ENCODE measurements at places on chromosomes 7 and 10. TPM values are rescaled to one million over a fixed set of nuclear protein-coding genes. Genes with fewer than 3 reads are reported as not detected.

The MMP21 gene
- not detected for total RNA-seq

The GJD4 gene
- total RNA-seq: not detected

DNA sequence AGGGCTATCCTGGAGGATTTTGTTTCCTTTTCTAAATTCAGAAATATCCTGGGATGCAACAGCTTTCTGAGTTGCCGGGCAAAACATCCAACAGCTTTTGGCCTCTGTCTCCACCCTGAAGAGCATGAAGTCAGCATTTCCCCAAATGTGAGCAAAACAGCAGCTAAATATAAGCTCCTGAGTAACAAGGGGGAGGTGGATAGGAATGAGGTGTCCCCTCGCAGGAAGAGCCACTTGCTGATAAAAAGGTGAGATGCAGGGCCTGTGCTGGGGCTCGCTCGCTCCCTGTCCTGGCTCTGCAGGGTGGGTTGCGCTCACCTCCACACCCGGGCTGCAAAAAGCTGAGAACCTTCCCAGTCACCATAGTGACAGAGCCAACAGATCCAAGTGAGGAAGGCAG is 264.3 kb downstream of the ZEB1 start:
- DNase-seq: no peak

- DNase-seq: peak; percentile 59
Measured at GRCh38 chr10:113680190-113681111, 739 bp downstream of the CASP7 start.

- DNase-seq: no peak
Measured at GRCh38 chr7:128875523-128875948, 12.9 kb downstream of the ATP6V1F start.

GRCh38 chr10:129495698-129496097 is 28.7 kb downstream of the MGMT start:
- no peak for DNase-seq

- DNase-seq: no peak
Measured at GRCh38 chr7:105840981-105841749, 35.2 kb downstream of the ATXN7L1 start.

DNA sequence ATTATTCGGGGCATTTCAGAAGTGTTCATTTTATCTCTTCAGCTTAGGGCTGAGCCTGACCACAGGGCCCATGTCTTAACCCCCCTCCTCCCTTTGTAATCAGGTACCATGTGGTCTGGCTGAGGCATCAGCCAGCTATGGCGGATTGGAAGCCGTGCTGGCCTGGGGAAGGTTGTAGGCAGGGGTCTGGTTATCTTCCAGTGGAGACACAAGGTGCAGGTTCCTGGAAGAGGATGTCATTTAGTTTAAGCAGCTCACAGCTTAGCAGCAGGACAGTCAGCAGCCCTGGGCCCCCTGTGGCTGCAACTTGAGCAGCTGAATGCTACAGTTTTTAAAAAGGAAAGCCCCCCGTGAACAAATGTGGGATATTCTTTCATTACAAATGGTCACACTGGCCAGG is 22.1 kb downstream of the BAG3 start:
- DNase-seq: no peak

DNA sequence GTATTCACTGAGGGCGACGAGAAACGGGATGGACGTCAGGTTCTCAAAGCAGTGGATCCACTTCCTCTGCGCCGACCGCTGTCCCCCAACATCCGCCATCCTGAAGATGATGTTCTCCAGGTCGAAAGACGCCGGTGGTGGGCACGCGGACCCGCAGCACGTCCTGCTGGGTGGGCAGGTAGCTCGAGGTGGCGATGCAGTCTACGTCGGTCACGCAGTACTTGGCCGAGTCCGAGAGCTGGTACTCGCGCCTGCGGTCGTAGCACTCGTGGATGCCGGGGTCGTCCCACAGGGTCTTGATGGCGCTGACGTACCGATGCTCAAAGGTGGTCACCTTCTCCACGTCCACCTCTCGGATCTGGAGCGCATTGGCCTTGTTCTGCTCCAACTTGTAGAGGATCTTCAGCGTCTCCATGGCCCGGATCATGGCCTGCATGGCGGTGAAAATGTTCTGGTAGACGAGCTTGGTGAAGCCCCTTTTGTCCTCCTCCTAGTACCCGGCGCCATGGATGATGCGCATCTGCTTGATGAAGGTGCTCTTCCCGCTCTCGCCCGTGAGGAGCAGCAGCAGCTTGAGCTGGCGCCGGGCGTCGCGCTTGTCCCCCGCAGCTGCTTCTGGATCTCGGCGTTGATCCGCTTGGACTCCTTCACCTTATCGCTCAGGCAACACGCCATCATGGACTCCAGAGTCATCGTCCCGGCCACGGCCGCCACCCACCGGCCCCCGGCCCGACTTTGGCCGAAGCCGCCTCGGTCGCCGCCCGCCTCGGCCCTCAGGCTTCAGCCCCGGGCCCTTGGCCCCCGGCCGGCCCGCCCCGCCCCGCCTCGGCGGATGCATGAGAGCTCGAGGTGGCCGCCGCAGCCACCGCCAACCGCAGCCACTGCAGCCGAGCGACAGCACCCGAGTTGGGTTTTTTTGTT is 122.9 kb upstream of the KCTD7 start:
- no peak for DNase-seq

GRCh38 chr10:34294137-34294536 is 521.0 kb downstream of the PARD3 start:
- DNase-seq: no peak

DNA sequence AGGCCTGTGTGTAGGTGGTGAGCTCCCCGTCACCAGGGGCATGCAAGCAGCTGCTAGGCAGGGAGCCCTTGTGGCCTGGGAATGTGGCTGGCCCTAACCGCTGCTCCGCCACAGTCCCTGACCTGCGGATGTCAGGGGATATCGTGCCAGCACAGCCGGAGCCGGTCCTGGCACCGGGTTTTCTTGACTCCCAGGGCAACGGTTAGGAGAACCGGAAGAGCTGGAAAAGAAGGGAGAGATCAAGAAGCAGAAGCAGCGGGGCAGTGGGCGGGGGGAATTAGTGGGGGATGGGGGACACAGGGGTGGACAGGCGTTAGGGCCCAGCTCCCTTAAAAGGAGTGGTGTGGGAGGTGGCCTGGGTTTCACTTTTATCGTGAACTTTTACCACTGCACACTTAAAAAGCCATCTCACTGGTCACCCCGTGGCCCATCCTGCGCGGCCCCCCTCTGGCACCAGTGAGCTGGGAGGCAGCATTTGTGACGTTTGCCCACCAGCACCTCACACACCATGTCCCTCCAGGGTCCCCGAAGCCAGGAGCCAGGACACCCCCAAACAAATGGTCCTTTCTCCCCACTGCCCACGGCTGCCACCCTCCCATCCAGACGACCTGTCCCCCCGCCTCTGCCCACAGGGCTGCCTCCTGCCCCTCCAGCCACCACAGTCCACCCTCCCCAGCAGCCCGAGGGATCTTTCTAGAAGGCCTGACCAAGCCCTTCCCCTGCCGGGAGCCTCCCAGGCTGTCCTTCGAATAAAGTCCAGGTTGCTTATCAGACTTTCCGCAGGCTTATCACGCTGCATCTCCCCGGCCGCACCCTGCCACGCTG is 1.8 kb upstream of the MICALL2 start:
- no peak for DNase-seq

The LRIT1 gene
- not detected for total RNA-seq

The CRYGN gene
- total RNA-seq: not detected

DNA sequence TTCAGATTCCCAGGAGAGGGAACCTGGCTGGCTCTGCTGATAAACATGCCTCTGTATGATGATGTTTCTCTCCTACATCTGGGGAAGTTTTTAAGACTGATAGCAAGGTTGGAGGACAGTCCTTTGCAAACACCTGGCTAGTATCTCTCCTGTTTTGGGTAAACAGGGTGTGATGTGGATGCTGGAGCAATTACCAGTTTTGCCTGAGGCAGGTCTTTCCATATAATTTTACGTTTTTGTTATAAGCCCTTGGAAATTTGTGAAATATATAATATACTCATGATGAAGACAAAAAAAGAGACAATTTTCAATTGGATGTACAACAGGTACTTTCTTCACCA is 138.6 kb downstream of the ADAM22 start:
- DNase-seq: no peak

DNA sequence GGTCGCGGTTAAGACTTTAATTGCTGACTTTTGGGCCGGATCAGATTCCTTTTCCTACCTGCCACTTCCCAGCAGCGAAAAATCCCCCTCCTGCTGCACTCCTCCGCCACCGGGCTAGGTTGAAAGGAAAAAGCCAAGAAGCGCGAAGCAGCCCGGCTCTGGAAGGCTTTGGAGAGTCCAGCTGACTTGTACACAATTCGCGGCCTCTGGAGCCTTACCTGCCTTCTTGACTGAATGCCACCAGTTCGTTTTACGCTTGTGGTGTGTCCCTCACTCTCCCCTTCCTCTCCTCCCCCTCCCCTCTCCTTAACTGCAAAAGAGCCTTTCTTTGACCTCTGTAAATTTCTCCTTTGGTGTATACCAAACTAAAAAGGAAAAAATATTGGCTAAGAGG is 2.7 kb upstream of the FEZF1 start:
- DNase-seq: no peak

The LIPK gene
- total RNA-seq: not detected

The MCM10 gene
- 8.1 TPM for total RNA-seq

GRCh38 chr10:77713521-77714280 is 76.1 kb upstream of the KCNMA1 start:
- DNase-seq: no peak
